ENCODE measurements at places on chromosomes 11 and 22.

DNA sequence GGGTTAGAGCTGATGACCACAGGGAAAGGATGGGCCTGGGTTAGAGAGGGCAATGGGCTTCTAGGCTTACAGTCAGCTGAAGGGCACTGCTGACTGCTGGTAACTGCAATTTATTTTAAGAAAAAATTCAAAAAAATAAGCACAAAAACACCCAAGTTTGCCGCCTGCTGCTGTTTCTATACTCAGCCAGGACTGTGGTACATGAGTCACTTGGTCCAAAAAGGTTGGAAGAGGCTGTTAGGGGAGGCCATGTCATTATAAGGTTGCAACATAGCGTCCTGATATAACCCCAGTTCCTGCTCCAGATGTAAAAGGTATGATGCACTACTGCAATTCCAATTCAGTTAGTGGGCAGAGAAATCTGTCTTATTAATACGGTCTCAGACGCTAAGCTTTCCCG lies 98.9 kb downstream of the ETS1 start:
- DNase-seq = no peak

DNA sequence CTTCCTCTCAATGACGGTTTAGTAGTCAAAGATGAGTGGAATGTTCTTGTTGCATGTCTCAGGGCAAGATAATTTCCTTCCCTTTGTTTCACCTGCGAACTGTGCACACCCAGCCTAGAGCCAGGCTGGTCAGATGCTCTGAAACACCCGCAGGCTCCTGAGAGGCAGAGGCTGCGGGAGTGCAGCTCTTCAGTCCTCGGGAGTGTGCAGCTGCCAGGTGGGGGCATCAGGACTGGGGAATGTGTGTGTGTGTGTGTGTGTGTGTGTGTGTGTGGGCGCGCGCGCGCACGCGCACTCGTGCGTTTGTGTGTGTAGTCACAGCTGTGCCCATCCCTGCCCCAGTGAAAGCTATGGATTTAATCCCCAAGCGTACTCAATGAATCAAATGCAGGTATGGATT lies 136.2 kb upstream of the NTM start:
- DNase-seq = no peak

GRCh38 chr11:122756417-122756816 lies 81.9 kb upstream of the CRTAM start:
- DNase-seq = no peak

DNA sequence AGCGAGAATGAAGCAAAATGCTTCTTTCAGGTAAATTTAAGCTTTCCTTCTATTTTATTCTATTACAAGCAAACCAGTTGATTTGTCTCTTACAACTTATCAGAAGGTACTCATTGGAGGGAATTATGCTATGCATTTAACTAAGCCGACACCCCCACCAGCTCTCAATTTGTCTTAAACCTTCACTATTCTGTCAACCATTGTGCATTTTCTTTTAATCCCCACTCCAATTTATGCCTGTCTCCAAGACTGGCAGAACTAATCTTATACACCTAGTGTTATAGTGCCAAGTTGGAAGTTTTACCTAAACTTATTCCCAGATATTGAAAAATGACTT lies 12.5 kb downstream of the TAF1D start:
- DNase-seq = no peak

DNA sequence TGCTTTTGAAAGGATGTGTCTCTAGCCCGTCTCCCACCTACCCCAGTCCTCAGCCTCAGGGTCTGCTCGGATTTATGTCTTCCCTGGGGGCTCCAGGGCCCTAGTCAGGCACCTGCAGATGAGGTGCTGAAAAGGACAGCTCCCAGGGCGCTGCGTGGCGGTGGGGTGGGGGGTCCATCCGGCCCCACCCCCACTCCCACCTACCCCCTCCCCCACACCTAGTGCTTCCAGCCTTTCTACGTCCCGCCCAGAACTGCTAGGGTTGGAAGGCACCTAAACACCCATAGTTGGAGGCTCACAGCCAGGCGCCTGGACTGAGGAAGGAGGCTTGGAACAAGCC lies 1.4 kb upstream of the ROBO3 start:
- no peak for DNase-seq

GRCh38 chr11:75447415-75447814 lies 14.4 kb upstream of the KLHL35 start:
- no peak for DNase-seq

- DNase-seq = no peak
Measured at GRCh38 chr11:4065086-4065485, 29.5 kb upstream of the RRM1 start.

DNA sequence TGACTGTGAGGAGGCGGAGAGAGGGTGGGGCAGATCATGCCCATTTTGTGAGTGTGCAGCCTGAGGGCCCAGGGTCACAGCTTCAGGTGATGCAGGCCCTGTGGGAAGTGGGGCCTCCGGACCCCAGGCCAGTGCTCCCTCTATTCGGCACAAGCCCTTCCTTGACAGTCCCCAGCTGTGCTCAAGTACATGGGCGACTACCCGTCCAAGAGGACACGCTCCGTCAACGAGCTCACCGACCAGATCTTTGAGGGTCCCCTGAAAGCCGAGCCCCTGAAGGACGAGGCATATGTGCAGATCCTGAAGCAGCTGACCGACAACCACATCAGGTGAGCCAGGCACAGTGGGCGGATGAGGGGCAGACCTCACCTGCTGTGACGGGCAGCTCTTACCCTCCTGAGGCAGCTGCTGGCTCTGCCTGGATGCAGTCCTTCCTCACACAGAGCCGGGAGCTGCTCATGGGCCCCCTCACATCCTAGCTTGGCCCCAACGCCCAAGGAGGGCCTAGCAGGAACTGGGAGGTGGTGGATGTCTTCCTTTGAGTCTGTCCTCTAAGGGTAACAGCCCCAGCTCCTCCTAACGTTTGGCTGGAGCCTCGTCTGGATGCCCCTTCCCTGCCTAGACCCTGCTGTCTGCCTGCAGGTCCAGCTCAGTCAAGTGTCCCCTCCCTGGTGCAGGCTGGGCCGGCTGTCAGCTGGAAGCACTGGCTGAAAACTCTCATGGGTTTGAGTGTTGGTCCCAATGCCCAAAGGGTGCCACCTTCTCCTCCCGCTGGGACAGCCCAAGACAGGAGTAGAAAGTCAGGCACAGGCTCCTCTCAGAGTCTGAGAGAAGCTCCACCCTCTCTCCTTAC lies 76.1 kb downstream of the MYO7A start:
- no peak for DNase-seq

- DNase-seq = no peak
Measured at GRCh38 chr11:74179234-74180052, 8.4 kb downstream of the PPME1 start.

GRCh38 chr22:27757928-27758525 lies 43.5 kb downstream of the MN1 start:
- no peak for DNase-seq

DNA sequence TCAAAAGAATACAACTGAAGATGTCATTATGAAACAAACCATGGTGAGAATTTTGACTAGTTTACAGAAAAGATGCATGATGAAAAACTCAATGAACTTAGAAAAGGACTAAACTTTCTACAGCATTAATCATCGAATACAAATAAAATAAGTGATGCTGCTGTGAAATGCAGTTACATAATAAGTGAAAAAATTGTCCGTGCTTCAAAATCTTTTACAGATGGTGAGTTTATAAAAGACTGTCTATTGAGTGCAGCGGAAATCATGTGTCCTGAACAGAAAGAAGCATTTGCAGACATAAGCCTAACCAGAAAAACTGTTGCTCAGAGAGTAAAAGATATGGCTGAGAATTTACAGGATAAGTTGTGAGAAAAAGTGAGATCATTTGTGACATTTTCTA lies 33.8 kb downstream of the NEAT1 start:
- DNase-seq = no peak

DNA sequence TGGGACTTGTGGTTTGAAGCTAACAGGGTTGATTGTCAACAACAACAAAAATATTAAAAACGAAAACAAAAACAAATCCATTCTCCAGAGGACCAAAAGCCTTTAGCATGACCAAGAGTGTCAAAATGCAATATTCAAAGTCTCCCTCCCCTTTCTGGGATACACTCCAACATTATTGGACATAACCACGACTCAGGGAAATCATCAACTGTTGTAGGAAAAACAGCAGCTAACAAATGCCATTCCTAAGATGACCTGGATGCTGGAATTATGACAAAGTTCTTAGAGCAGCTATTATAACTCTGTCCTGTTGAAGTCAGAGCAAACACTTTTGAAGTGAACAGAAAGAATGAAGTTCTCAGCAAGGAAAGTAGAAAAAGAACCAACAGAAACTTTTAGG lies 143.0 kb downstream of the TMEM135 start:
- DNase-seq = no peak

Measured in NCI-H187 treated with DMSO at 0.1 percent for 48 hours (cell line).